ENCODE measurements at places on chromosomes 12 and 14.

- no peak for DNase-seq
Observed at GRCh38 chr12:19382111-19382526, 57.2 kb upstream of the AEBP2 start.

- peak; percentile 36 for DNase-seq
Observed at GRCh38 chr14:81219759-81220579, 790 bp downstream of the GTF2A1 start.

DNA sequence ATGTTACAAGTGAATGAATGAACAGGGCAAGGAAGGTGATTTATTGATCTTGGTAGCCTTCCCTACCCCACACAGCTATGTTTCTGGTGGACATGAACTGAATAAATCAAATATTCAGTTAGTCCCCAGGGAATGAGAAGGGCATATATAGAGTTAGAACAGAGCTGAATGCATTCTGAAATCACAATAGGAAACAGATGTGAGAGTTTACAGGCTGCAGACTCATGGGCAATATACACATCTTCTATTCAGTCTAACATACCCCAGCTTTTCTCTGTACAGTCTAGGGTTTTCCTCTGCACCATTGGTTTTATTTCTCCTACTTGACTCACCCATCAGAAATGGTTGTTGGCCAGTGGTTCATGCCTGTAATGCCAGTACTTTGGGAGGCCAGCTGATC lies 7.3 kb upstream of the STX2 start:
- no peak for DNase-seq

DNA sequence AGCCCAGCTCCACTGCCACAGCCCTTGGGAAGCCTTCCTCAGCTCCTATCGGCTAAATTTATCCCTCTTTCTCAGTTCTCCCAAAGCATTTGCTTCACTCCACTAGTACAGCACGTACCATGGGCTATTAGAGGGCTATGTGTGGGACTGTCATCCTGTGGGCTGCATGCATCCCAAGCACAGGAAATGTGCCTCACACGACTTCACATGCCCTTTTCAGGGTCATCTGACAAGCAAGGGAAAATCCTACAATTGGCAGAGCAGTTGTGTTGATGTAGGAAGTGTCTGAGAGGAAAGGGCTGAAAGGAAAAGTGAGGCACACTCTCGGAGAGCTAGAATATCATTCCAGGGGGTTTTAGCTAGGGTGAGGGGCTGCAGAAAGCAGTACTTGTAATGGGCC lies 47.6 kb downstream of the NINJ2 start:
- DNase-seq: no peak

DNA sequence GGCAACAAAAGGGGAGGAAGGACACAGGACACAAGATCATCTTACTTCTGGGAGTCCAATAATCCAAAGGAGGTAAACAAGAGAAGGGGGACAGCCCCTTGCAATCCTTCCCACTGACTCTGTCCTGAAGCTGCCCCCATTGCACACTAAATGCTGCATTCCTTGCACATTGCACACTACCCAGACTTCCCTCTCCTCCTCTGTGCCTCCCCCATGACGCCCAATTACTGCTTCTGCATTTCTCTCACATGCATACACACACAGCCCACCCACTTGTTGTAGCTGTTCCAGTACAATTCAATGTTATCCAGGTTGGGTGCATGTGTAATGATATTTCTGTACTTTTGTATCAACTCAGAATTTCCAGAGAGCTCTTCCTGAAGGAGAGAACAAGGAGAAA lies 5.5 kb downstream of the NDRG2 start:
- no peak for DNase-seq

DNA sequence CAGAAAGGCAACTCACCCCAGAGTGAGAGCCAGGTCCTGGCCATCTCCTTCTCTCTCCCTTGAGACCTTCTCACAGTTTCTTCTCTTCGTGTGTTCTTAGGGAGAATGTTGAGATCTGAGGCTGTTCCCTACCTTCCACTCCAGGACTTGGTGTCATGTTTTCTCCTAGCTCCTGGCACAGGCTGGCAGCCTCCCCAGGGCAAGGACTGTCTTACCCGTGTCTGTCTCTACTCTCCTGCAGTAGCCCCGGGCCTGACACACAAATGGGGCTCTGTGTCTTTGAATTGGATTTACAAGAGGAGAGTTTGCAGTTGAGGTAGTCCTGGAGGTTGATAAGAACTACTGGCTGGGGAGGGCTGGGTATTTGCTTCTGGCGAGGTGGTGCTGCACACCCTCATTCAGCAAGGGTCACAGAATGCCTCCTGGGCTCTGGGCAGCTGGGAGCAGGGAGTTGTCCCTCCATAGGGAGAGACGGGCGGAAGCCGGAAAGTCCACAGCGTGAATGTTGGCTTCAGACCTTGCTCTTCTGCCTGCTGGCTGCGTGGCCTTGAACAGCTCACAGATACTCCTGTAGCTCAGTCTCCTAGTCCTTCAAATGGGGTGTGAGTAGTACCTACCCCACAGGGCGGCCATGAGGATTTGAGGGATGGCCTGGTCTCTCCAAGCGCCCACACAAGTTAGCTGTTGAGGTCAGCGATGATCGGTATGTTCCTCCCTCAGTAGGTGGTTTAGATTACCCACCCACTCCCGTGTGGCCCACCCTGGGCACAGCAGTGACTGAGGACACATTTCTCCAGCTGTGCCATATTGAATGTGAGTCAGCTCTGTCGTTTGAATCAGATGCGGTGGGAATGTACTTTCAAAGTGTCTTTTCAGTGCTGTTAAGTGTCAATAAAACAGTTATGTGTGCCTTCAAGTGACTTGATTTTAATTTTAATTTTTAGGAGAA lies 10.2 kb downstream of the EP400 start:
- no peak for DNase-seq

GRCh38 chr12:6279256-6279628 lies 31.2 kb upstream of the PLEKHG6 start:
- DNase-seq: no peak

DNA sequence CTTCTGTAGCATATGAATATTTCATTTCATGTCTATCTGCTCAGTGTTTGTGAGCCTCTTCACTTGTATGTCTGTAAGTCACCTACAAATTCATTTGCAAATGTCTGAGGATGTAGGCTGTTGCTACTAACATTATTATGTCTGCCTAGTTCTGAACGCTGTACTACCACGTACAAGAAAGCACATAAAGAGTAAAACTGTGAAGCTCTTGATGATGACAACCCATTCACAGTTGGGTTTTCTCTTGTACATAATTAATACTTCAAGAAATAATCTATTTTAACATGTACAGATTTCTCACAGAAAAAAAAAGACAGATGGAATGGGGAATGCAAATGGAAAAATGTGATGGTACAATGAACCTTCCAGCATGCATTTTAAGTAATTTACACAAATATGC lies 64.3 kb upstream of the CPNE8 start:
- no peak for DNase-seq

DNA sequence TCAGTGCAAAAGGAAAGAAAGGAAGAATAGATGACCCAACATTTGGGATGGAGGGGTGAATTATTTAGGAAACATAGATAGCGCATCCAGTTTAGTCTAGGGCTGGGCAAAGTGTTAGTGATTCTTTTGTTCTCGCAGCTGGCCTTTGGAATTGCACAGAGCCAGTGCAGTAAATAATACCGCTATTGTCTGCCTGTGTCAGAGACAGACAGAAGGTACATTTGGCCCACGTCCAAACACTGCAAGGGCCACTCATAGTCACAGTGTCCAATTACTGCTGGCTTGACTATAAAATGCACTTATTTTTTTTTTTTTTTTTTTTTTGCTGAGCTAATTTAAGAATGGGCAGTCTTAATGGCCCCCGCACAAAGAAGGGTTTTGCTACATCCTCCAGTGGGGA lies 638.6 kb downstream of the BCL11B start:
- DNase-seq: peak; percentile 89

GRCh38 chr12:40697566-40698259 lies 5.5 kb downstream of the CNTN1 start:
- peak; percentile 73 for DNase-seq

- no peak for DNase-seq
Observed at GRCh38 chr14:99996951-99997571, 68.2 kb upstream of the EVL start.

- DNase-seq: no peak
Observed at GRCh38 chr12:58988643-58989344, 68.5 kb upstream of the LRIG3 start.

- DNase-seq: no peak
Observed at GRCh38 chr12:29572938-29573337, 75.5 kb upstream of the OVCH1 start.

GRCh38 chr12:89742337-89743022 lies 33.8 kb upstream of the ATP2B1 start:
- DNase-seq: no peak

DNA sequence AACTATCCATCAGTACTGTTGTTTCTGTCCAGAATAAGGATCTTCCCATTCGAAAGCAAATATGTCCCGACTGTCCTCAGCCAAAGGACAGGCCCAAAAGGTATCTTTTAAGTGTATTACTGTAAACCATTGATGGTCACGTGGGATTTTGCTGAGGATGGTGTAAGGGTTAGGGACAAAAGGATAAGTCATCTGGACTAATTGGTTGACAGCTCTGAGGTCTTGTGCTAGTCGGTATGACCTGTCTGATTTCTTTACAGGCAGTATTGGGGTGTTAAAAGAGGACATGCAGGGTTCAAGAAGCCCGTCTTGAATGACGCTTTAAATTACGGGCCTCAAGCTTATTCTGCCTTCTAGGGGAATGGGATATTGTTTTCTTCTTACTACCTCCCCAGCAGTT lies 24.4 kb downstream of the CLEC2A start:
- no peak for DNase-seq

- DNase-seq: no peak
Observed at GRCh38 chr14:100019156-100019744, 46.0 kb upstream of the EVL start.

- no peak for DNase-seq
Observed at GRCh38 chr14:36503771-36504741, 16.0 kb downstream of the NKX2-1 start.

- DNase-seq: no peak
Observed at GRCh38 chr12:65566751-65567150, 257.5 kb upstream of the HMGA2 start.

- no peak for DNase-seq
Observed at GRCh38 chr12:93683410-93683809, 6.2 kb downstream of the CRADD start.

GRCh38 chr12:46617167-46617566 lies 208.6 kb downstream of the SLC38A4 start:
- no peak for DNase-seq

GRCh38 chr14:51807356-51807755 lies 53.1 kb upstream of the GNG2 start:
- DNase-seq: no peak

DNA sequence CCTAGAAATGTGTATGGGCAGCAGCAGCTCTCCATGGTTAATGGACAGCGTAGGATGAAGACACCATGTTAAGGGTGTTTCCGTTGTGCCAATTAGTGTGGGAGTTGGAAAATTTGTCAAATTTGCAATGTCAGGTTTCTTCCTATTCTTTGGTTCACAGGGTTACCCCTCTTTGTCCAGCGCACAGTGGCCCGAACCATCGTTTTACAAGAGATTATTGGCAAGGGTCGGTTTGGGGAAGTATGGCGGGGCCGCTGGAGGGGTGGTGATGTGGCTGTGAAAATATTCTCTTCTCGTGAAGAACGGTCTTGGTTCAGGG lies 26.0 kb upstream of the TAMALIN start:
- no peak for DNase-seq

DNA sequence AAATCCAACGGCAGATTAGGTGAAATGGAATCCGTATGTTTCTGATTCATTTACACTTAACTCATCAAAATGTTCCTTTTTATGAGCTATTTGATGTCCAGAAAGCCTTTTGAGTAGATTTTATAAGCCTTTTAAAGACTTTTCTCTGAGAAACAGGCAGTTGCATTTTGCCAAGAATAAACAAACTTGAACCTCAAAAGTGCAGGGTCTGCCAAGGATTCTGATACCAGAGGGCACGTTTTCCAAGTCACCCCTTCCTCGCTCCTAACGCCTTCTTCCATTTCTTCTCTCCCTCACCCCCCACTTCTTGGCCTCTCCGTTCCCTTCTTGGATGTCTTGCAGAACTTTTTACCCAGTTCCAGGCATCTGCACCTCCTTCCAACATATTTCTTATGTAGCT lies 200.6 kb upstream of the TBX3 start:
- DNase-seq: no peak

GRCh38 chr12:110010853-110011723 lies 11.9 kb downstream of the ANKRD13A start:
- no peak for DNase-seq

DNA sequence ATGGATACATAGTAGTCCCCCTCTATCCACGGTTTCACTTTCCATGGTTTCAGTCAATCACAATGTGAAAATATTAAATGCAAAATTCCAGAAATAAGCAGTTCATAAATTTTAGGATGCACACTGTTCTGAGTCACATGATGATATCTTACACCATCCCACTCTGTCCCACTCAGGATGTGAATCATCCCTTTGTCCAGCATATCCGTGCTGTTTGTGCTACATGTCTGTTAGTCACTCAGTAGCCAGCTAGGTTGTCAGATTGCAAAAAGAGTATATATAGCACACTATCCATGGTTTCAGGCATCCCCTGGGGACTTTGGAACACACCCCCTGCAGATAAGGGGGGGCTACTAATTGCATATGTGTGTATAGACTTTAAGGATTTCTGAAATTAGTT lies 8.1 kb upstream of the NAA30 start:
- no peak for DNase-seq

GRCh38 chr12:47360771-47361388 lies 281.1 kb upstream of the AMIGO2 start:
- no peak for DNase-seq

- DNase-seq: no peak
Observed at GRCh38 chr12:51403159-51403558, 12.0 kb upstream of the GALNT6 start.

DNA sequence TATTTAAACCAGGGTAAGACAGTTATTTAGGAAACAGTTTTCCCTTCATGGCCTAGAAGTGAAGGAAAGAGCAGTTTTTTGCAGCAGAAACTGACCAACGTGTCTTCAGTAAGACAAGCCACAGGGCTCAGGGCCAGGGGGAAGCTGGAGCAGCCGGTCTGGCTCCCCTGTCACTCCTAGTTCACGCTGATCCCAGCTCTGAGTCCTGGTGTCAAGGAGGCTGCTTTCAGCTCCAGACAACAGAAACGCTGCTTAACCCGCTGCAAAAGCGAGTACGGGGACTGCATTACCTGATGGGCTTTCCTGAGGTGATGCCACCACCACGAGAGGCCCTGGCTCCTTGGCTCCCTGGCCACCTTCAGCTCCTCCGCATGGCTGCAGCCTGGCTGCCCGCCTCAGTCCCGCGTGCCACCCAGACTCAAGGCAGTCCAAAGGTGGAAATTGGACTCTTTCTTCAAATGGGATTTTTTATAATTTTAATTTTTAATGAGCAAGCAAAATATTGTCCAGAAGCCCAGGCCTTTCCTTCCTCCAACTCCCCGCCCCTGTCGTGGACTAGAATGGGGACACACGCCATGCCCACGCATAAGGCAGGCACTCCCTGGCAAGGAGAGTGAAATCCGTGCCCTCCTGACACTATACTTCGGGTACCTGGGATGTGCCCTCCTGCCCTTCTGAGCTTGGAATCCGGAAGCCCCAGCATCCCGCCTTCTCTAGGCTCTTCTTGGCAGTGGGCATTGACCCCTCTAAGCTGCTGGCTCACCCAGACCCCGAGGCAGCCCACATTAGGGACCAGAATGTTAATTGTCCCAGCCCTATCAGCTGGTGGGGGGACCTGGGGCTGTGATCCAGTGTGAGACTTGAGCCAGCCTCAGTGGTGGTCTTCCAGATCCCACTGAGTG lies 85.0 kb downstream of the PAPOLA start:
- DNase-seq: no peak
